Right forelimb (tissue), 1 donor: ENCODE measurements at places on chromosomes 7 and 10.
A peak's percentile ranks its signal among the peaks of the same experiment; 100 is the strongest.

- DNase-seq, result no peak
Measured at GRCh38 chr7:43142703-43143102, 30.3 kb downstream of the HECW1 start.

DNA sequence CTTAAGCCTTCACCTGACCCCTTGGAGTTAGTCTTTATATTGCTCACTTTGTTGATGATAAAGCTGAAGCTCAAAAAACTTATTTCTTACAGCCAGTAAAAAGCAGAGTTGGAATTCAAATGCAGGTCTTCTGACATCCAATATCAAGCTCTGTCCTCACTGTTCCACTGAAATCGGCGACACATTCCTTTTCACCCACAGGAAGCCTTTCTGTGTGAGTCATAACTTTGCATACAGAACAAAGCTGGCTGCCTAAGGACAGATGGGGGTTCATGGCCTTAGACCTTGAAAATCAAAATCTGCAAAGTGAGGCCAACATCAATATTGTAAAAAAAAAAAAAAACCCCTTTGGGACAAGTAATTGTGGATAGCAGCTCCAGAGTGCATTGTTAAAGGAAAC, 21.8 kb upstream of the AKR1B1 start:
- no peak for DNase-seq

DNA sequence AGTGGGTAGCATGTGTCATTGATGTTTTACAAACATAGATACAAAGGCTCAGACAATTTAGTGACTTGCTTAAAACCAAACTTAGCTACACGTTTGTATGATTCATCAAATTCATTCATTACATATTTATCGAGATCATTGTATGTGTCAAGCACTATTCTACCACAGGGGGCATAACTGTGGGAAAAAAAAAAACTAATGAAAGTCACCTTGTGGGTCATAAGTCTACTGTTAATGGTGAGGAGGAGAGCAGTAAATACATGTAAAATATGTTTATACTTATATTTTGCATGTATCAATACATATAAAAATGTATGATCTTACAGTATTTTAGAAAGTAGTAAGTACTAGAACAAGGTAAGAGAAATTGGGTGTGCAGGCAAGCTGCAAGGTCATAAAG, 933.8 kb downstream of the IPMK start:
- DNase-seq, result no peak

- DNase-seq, result peak; percentile 70
Measured at GRCh38 chr10:129467359-129468064, 471 bp downstream of the MGMT start.

GRCh38 chr10:70758757-70759514, 26.2 kb downstream of the TBATA start:
- peak; percentile 87 for DNase-seq
